ENCODE measurements at places on chromosomes 4 and X. TPM values are rescaled to one million over a fixed set of nuclear protein-coding genes. Genes with fewer than 3 reads are reported as not detected.
A peak's percentile ranks its signal among the peaks of the same experiment; 100 is the strongest.

The GPR101 gene
- total RNA-seq = not detected

The NLRP2B gene
- total RNA-seq = not detected

The RNF150 gene
- not detected for total RNA-seq

The ARHGAP24 gene
- not detected for total RNA-seq

The RIPPLY1 gene
- total RNA-seq = not detected

The CXorf49 gene
- not detected for total RNA-seq

The PTCHD1 gene
- not detected for total RNA-seq

The FGFR3 gene
- 0.18 TPM for total RNA-seq

- no peak overlapping the region for H3K4me3 ChIP-seq
- H3K4me1 ChIP-seq = no peaks in the 10 kb centered on the region
- no peak for DNase-seq
Measured at GRCh38 chr4:161650812-161651211, 513.0 kb downstream of the FSTL5 start.

- peaks cover 47% of the 10 kb centered on the region for H3K36me3 ChIP-seq
- DNase-seq = peak; percentile 72
- H3K4me1 ChIP-seq = peaks cover 49% of the 10 kb centered on the region
- peak overlapping the region; percentile 94 for H3K27ac ChIP-seq
- no peaks in the 10 kb centered on the region for H3K27me3 ChIP-seq
Measured at GRCh38 chr4:109560687-109561461, 828 bp downstream of the MCUB start.

DNA sequence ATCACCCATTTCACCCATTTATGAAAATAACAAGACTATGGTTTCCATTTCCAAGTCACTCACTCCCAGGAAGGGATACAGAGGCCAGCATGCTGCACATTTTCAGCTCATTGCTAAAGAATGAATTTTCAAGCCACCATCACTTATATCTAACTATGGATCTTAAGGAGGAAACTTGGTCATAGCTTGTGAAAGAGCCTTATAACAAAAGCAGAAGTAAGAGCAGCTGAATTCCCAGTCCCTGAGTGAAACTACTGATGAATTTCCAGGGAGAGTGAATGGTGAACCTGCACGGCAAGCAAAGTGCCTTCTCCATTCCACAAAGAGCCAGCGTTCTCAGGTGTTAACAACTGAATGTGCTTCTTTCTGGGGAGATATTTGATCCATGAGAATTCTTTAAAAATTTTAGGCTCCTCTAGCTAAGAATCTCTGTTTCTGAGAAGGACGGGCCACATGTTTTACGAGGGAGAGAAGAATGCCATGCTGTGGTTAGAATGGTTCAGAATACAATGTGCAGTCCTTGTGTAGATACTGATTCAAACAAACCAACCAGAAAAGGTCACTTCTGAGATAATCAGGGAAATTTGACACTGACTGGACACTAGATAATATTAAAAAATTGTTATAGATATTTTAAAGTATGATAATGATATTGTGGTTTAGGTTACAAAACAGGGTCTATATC lies 24.0 kb downstream of the BTC start:
- H3K36me3 ChIP-seq = no peaks in the 10 kb centered on the region
- H3K4me1 ChIP-seq = no peaks in the 10 kb centered on the region
- DNase-seq = no peak
- no peaks in the 10 kb centered on the region for H3K27me3 ChIP-seq

GRCh38 chr4:118850488-118851173 lies 14.7 kb upstream of the SEC24D start:
- H3K27ac ChIP-seq = peak overlapping the region; percentile 90
- H3K27me3 ChIP-seq = peaks cover 2% of the 10 kb centered on the region
- H3K36me3 ChIP-seq = peaks cover 12% of the 10 kb centered on the region
- DNase-seq = peak; percentile 55
- H3K4me3 ChIP-seq = peak overlapping the region; percentile 94

- no peak overlapping the region for H3K4me3 ChIP-seq
- H3K36me3 ChIP-seq = no peaks in the 10 kb centered on the region
- H3K4me1 ChIP-seq = no peaks in the 10 kb centered on the region
- no peak overlapping the region for H3K27ac ChIP-seq
Measured at GRCh38 chr4:27861381-27861787, 1000.7 kb downstream of the STIM2 start.

DNA sequence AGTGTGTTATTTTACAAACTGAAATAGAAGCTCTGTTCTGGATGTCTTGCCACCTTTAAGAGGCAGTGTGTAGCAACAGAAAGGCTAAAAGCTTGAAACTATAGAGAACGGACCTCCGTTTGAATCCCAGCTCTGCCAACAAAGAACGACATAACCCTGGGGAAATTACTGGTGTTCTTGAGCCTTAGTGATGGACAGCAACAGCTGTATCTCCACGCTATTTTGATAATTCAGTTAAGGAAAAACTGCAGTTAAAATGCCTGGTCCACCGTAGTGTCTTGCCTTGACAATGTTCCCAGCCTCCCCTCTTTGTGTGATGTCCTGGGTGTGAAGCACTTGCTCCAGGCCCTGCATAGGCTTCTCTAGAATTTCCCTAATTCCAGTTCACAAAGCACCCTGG lies 256.8 kb upstream of the HS3ST1 start:
- no peak overlapping the region for H3K27ac ChIP-seq
- no peak overlapping the region for H3K4me3 ChIP-seq
- H3K27me3 ChIP-seq = no peaks in the 10 kb centered on the region
- H3K4me1 ChIP-seq = no peaks in the 10 kb centered on the region

DNA sequence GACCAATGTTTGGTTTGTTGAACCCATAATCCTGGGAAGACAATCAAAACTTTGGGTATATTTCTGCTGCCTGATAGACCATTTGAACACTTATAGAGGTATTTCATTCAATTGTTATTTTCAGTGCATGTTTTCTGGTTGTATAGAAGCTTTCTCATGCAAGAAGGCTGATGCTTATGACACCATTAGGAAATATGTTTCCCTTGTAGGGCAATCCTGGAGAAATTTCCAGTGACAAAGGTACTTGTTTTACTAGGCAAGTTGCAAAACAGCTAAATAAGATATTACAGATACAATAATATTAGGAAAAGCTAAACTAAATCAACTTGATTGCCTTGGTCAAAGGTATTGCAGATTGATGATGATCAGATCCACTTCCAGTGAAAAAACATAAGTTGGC lies 32.8 kb upstream of the FGF2 start:
- DNase-seq = no peak
- no peak overlapping the region for H3K27ac ChIP-seq
- peaks cover 4% of the 10 kb centered on the region for H3K27me3 ChIP-seq
- H3K4me3 ChIP-seq = no peak overlapping the region

DNA sequence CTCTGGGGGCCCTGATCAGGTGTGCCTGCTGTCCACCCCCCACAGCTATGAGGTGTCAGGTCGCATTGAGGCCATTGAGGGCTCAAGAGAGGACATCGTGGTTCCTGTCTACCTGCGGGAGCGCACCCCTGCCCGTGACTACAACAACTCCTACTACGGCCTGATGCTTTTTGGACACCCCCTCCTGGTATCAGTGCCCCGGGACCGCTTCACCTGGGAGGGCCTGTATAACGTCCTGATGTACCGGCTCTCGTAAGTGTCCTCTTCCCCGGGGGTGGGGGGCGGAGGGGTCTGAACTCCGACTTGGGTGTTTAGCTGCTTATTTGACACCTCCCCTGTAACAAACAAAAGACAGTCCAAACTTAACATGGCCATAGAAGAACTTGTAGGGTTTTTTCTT lies 10.5 kb downstream of the USP11 start:
- H3K4me1 ChIP-seq = peaks cover 3% of the 10 kb centered on the region
- no peaks in the 10 kb centered on the region for H3K27me3 ChIP-seq

DNA sequence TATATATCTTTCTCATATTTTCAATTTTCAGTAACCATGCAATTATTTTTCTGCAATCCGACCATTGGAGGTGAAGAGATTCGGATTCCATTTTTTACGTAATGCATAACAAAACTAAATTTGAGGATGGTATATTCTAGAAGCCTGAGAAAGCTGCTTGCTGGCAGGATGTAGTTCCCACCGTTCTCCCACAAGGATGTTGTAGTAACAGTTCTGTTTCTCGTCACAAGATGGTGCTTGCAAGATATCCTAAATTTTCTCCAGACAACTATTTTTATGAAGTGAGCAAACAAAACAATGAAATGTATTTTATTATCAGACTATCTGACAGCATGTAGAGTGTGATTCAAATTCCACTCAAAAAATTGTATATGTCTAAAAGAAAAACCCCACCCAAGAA lies 10.7 kb downstream of the PWWP3B start:
- no peaks in the 10 kb centered on the region for H3K36me3 ChIP-seq
- H3K4me3 ChIP-seq = no peak overlapping the region
- no peak for DNase-seq

DNA sequence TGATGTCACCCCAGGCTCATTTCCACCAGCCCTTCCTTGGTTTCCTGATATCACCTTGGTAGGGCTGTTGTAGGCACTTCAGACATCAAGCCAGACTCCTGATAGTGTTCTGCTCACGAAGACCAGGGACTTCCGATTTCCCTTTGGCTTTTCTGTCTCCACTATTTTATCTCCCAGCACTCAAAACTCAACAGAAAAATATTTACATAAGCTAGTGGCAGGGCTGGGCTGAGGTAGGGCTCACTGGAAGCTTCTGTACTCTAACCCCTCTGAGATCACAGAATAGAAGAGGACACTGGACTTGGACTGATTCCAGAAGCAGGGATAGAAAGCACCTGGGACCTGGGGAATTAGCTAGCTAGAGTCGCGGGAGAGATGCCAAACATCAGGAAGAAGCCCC lies 34.4 kb upstream of the EFNB1 start:
- H3K36me3 ChIP-seq = no peaks in the 10 kb centered on the region
- peaks cover 9% of the 10 kb centered on the region for H3K4me1 ChIP-seq
- no peak for DNase-seq
- no peaks in the 10 kb centered on the region for H3K27me3 ChIP-seq
- H3K4me3 ChIP-seq = no peak overlapping the region

GRCh38 chrX:96440941-96441340 lies 243.7 kb upstream of the DIAPH2 start:
- H3K4me1 ChIP-seq = no peaks in the 10 kb centered on the region
- DNase-seq = no peak
- H3K27me3 ChIP-seq = no peaks in the 10 kb centered on the region
- no peak overlapping the region for H3K27ac ChIP-seq

DNA sequence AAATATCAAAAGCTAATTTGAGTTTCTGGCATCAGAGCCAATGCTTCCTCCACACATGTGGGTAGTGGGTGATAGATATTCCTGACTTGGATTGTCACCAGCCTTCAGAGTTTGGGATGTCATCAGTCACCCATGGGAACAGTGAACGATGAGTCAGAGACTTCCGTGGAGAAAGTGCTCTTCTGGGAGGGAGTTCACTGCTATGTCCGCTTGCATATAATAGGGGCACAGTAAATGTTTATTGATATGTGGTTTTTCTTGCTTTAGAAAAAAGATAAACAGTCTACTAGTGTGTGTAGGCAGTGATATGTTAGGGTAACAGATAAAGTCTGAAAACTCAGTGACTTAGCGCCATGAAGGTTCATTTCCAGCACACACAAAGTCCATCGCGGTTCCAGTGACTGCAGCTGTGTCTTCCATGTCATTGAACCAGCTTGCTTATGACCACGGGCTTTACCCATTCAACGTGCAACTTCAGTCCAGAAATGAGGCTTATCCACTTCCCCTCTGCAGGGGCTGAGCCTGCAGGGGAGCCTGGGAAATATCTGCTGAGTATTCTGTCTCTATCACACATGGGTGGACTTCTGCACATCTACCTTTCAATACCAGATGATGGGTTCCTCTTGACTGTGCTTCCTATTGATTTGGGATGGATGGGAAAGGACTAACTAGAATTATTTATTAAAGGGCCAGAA lies 87.7 kb upstream of the WWC2 start:
- DNase-seq = no peak
- no peaks in the 10 kb centered on the region for H3K4me1 ChIP-seq
- H3K27ac ChIP-seq = no peak overlapping the region
- no peaks in the 10 kb centered on the region for H3K36me3 ChIP-seq
- no peak overlapping the region for H3K4me3 ChIP-seq
- peaks cover 9% of the 10 kb centered on the region for H3K27me3 ChIP-seq

DNA sequence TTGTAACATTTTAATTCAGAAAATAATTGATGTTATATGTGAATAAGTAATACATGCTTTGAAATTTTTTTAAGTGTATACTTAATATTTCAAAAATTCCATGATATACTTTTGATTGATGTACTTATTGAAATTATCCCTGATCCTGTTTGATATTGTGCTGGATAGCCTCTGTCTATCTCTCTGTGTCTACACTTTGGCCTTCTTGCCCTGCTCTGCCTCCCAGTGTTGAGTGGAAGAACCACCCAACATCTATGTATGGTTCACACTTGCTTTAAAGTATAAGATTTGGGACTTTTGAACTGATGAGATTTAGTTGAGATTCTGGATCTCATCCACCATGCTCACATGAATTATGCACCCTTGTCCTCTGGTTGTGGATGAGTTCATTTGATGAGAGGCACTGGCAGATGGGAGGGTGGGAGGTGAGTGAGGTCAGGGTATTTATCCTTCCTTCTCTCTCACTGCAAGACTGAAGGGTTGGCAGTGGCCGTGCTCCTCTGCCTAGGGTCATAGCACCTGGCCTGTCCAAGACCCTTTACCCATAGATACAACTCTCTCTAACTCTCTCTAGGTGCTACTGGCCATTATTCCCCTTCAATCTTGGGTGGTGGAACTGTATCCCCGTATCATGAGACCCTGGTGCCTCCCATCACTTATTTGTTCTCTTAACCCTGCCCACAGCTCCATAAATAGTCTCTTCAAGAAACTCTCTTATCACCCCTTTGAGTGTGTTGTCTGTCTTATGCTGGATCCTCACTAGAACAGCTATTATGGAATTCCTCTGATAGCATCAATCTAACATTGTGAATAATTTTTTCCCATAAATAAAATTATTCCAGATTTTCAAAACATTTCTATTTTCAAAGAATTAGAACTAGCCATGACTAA lies 75.2 kb downstream of the CORIN start:
- no peak overlapping the region for H3K27ac ChIP-seq
- H3K27me3 ChIP-seq = peaks cover 10% of the 10 kb centered on the region
- H3K4me3 ChIP-seq = no peak overlapping the region
- no peaks in the 10 kb centered on the region for H3K4me1 ChIP-seq
- H3K36me3 ChIP-seq = no peaks in the 10 kb centered on the region

DNA sequence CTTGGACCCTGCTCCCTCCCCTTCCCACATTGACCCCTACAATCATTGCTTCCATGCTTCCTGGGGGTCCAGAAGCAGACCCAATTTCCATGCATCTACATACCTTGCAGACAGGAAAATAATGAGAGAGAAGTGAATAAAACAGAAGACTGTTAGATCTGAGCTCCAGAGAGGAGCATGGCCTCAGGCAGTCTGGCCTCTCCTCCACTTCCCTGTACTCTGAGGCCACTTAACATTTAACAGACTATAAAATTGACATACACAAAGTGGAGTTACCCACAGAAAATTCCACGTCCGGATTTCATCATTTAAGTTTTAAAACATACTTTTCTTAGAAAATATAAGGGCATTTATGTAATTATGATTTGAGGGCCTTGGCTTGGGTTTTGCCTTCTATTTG lies 2.1 kb upstream of the PRSS12 start:
- no peak overlapping the region for H3K27ac ChIP-seq
- H3K27me3 ChIP-seq = peaks cover 62% of the 10 kb centered on the region
- peaks cover 5% of the 10 kb centered on the region for H3K36me3 ChIP-seq

All from activated CD4-positive, alpha-beta memory T cell treated with anti-CD3 and anti-CD28 coated beads, Interleukin-2, amount 10 ng/mL, durations not matched to agents 7 days and 5 days (primary cell).